Heart left ventricle (tissue), 16 donors: ENCODE measurements at places on chromosomes 1 and 21.

DNA sequence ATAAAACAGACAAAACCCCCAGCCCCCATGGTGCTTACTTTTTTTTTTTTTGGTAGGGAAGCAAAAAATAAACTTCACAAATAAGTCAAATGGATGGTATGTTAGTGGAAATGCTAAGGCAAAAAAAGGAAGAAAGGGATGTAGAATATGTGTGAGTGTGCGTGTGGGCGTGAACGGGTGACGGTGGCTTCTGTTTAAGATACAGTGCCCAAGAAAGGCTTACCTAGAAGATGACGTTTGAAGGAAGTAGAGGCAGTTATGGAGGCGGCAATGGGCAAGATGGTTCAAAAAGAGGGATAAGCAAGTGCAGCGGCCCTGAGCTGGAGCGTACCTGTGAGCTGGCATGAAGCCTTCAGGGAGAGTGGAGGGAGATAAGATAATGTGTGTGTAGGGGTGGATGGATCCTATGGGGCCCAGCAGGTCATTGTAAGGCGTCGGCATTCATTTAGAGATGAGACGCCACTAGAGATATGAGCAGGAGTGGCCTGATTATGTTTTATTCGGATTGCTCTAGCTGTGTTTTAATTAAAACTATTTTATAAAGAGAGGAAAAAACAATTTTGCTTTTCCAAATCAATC is 19.9 kb downstream of the LEPR start:
- no peak for DNase-seq

- DNase-seq, result no peak
Measured at GRCh38 chr1:214425716-214426425, 125.5 kb downstream of the PTPN14 start.

- peak; percentile 41 for DNase-seq
Measured at GRCh38 chr1:203628201-203629015, 1.8 kb downstream of the ATP2B4 start.

- no peak for DNase-seq
Measured at GRCh38 chr1:168148916-168149315, 12.2 kb upstream of the GPR161 start.
